ENCODE measurements at places on chromosomes 6 and 20.

DNA sequence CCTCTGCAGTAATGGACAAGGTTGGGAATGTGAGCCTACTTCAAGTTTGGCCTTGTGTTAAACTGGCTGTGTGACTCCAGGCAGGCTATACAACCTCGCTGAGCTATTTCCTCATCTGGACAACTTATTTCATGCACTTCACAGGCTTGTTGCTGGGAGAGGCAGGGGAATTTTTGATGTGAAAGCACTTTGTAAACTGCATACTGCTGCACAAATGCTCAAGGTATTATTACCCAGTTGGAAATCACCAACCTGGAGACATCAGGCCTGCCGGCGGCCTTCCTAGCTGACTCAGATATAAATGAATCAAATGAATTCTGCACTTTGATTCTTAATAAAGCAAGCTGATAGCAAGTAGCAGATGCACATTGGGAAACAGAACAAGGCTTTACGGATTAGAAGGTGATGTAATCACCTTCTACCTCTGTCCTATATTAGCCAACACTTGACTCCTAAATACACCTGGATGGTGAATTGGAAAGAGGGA, 10.1 kb downstream of the JARID2 start:
- DNase-seq, result no peak

DNA sequence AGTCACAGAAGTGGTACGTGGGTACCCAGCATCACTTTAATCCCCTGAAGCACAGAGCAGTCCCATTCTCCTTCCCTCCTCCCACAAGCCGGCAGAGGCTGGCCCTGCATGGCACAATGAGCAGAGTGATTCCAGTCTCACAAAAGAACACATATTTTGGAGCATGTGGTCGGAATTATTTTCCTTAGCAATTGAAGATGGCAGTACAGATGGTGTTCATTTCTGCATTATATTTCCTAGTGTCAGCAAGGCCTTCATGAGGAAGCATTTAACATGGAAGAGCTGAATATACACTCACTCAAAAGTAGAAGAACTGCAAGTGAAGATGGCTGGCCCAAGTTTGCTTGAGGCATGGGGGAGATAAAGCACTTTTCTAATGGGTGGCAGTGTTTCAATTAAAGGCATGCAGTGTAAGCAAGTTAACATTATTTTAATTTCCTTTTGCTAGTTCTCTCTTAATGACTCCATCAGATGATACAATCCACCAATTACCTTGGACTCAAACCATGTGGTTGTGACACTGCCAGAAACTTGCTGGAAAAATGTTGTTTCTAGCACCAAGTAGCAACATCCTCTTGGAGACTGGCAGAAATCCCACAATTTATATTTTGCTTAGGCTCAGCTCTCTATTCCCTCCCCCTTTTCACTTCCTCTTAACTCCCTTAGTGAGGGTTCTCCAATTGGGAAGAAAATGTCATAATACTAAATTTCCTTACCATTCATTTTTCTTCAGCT, 74.4 kb downstream of the ARHGAP18 start:
- DNase-seq, result no peak

DNA sequence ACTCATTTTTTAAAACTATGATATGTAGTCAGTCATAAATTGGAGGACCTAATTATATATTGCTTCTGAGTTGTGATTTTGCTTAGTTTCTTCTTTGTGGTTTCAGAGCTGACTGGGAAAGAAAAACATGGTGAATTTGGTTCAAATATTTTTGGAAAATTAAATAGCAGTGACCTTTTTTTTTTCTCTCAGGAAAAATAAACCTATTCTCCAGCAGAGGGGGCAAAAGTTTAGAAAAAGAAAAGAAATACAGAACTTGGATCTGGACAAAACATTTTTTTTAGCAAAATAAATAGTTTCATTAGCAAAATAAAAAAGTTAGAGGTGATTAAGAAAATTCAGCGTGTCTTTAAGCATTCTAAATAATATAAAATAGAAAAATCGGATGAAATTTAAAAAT, 10.2 kb downstream of the COL10A1 start:
- DNase-seq, result no peak

DNA sequence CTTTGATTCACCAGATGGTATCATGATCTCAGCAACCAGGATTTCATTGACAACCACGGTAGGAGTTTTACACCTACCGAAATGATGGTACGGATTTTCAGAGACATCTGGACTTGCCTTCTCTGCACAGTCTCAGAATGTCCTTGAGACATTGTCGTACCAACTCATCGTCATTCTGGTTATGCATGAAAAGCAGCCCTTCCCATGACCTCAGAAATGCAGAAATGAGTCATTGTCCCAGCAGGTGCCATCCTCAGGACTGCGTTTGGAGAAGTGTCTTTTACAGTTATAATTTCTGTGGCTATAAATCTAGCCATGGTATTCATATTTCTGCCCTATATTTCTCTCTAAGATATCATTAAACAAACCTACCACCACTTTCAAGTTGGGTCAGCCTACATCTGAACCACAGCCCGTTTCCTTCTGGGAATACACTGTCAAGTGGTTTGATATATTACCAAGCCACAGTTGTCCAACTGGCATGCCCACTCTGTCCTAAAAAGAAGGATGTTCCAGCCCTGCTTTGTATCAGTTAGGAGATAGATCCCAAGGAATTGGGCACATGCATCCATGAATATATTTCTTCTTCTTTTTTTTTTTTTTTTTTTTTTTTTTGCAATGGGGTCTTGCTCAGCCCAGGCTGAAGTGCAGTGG, 7.5 kb upstream of the BFSP1 start:
- DNase-seq, result no peak

- DNase-seq, result no peak
These were observed 7.2 kb downstream of the HLA-G start for GRCh38 chr6:29834564-29835436.

DNA sequence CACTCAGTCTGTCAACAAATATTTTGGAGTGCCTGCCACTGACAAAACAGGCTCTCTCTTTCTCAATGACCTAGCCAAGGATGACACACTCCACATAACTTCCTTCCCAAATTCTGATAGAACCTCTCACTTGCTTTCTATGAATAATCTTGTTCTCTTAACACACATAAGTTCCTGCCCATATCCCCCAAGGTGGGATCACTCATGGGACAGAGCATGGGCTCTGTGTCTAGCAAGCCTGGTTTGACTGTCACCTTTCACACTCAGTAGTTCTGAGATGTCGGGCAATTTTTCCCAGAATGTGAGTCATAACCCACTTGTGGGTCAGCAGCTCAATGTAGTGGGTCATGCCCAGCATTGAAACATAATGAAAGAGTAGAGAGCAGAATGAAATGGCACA, 78.1 kb downstream of the LRFN2 start:
- no peak for DNase-seq

GRCh38 chr20:61674121-61674520, 391.6 kb downstream of the TAF4 start:
- no peak for DNase-seq

DNA sequence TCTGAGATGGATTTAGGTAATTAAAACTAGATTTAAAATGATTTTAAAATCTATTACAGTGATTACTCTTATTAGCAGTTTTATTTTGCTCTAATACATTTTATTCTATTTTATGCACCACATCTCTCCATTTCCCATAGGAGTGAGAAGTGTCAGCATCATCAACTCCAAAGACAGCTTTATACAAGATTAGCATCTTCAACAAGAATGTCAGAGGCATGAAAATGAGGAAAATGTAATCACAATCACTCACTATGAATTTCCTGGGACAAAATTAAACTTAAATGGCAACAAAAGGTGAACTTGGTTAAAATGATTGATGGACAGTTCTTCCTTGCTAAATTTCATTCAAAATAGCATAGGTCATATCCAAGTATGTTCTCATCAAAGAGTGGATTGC, 19.8 kb downstream of the HDGFL1 start:
- no peak for DNase-seq

DNA sequence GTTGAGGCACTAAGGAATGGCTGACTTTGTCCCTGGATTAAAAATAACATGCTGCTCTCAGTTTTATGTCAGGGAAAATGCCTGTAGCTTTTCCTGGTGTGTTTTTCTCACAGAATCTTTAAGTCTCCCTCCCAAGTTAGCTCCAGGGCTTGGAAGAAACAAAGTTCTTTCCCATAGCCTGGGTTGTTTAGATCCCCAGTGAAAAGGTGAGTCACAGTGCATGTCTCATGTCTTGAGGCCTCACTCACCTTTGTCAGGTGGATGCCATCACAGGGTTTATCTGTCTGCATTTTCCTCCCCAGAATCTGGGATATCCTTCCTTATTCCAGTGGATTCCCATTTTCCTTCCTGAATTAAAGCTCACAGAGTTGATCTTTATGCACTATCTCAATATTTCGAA, 722.4 kb downstream of the GRIK2 start:
- no peak for DNase-seq

DNA sequence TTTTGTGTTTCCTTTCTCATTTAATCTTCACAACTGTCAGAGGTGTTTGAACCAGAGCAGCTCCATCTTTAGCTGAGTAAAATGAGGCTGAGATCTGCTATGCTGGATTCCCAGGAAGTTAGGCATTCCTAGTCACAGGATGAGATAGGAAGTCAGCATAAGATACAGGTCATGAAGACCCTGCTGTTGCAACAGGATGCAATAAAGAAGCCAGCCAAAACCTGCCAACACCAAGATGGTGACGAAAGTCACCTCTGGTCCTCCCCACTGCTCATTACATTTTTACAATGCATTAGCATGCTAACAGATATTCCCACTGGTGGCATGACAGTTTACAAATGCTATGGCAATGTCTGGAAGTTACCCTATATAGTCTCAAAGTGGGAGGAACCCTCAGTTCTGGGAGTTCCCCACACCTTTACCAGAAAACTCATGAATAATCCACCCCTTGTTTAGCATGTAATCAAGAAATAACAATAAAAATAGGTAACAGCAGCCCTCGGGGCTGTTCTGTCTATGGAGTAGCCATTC, 262.2 kb upstream of the FERMT1 start:
- no peak for DNase-seq

GRCh38 chr6:15553031-15553430, 109.8 kb downstream of the DTNBP1 start:
- no peak for DNase-seq

GRCh38 chr6:151063352-151063751, 176.4 kb upstream of the AKAP12 start:
- no peak for DNase-seq

- DNase-seq, result no peak
These were observed 12.4 kb upstream of the MDGA1 start for GRCh38 chr6:37709932-37710555.

- no peak for DNase-seq
These were observed 231.5 kb upstream of the BTBD3 start for GRCh38 chr20:11686195-11686594.

DNA sequence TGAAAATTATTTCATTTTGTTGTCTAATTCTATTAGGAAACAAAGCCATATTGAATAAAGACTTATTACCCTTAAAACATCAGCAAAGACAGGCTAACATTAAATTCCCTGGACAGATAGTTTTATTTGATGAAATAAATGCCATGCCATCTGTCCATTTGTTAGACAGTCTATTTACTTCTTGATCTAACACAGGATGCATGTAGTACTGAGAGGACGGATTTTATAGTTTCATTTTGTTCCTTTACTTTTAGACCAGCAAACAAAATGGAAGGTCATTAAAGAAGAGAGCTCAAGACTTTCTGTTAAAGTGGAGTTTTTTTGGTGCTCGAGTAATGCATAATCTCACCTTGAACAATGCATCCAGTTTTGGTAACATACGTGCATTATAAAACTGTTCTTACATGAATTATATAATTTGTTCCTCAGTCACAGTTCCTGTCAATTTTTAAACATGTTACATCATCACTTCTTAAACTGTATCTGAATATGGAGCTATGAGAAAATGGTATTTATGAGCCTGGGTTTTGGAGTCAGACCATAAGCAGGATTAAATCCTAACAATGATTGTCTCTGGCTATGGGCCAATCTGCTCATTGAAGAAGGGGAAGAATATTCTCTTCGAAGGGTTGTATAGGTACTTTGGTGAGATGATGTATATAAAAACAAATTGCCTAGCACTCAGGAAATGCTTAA, 46.0 kb downstream of the RFX6 start:
- no peak for DNase-seq

DNA sequence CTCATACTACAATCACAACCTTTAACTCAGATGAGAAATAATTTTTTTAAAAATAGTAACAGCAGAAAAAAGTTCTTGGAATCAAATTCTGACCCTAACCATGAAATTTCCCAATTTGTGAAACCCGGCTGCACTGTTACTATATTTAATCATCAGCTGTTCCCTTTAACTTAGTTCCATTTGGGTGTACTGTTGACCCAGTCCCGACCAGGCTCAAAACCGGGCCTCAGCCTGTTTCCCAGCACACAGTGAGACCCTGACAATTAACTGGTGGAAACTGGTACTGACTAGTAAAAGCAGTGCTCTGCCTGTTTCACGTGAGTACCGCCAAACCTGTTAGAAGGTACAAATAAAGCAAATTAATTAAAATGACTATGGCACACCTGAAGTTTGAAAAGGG, 7.0 kb downstream of the CTCFL start:
- no peak for DNase-seq

DNA sequence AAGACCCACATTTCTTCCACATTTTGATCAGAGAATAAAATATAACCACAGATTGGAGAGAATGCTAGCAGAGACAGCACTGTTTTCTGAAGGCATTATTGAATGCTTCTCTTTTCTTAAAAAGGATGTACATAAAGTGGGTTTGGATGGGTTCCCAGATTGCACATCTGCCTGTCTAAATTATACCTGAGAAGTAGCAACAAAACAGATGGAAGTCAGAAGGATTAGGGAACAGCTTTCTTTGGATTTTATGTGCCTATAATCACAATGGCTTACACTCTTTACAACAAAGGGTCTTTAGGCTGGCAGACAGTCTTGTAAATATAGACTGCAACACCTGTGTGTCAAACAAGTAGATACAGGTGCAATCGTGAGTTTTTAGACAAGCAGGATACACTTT, 622.2 kb upstream of the MANEA start:
- DNase-seq, result no peak

- DNase-seq, result no peak
These were observed 26.6 kb downstream of the FARS2 start for GRCh38 chr6:5287966-5288297.

DNA sequence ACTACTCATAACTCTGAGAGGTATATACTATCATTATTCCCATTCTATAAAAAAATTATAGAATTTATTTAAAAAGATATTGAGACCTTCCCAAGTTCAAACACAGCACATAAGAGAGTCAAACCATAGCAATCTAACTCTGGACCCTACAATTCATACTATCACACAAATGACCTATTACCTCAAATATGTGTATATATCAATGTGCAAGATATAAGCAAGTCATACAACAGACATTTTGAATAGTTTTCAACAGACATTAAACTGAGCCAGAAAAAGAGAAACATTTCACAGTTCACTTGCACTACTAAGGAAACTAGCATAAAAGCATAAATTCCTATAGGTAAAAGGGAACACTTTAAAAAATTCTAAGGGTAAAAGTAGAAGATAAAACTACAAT, 11.7 kb downstream of the PHIP start:
- DNase-seq, result no peak

DNA sequence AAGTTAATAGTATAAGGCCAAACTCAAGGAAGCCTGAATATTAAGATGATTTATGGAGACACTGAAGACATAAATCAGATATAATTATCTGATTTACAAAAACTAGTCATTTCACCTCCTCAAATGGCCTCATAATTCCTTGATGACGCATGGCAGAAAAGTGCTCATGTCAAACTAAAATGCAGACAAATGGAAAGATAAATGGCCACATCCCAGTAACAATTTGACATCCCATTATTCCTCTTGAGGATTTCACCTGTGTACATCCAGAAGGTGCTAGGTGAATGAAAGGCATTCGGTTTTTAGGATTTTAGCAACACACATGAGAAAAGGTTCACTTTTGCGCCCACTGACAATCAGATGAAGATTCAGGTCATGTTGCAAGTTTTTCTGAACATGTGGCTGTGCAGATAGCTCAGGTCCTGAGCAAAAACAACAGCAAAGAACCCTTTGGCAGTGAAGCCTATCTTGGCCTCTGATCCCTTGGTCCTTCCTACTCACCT, 24.2 kb downstream of the SGK1 start:
- no peak for DNase-seq
